Upper lobe of right lung (tissue), 1 donor: ENCODE measurements at places on chromosomes 2 and 18.

DNA sequence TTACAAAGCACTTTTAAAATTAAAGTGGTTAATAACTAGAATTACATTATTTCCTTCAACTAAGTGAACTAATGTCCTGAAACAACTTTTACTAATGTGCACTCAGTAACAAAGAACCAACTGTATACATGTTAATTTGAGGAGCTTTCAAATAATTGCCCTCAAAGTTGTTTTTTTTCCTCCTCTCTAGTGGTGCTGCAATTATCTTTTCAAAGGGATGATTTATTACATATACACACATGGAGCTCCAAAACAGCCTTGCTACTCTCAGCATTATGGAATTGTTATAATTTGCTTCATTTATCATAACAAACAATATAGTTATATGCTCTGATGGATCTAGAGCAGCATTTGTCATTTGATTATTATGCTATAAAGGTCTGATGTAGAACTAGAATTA lies 246.3 kb upstream of the RASGRP3 start:
- no peak for DNase-seq

DNA sequence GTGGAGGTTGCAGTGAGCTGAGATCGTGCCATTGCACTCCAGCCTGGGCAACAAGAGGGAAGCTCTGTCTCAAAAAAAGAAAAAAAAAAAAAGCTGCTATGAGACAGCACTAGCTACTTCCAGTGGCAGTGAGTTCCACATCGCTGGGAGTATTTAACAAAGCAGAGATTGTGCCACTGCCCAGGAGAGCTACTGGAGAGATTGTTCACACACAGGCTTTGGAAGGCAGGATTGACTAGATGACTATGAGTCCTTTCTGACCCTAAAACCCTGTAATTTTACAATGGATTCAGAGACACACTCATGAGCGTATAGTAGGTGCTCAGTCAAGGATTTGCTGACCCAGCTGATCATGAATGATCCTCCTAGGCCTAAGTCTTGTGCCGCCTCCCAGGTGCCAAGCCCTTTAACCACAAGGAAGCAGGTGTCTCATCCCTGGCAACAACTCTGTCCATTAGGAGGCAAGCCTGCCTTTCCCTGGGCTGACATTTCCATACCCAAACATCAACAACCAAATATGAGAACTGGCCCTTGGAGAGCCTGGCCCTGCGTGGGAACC lies 45.0 kb upstream of the ODC1 start:
- DNase-seq = no peak

DNA sequence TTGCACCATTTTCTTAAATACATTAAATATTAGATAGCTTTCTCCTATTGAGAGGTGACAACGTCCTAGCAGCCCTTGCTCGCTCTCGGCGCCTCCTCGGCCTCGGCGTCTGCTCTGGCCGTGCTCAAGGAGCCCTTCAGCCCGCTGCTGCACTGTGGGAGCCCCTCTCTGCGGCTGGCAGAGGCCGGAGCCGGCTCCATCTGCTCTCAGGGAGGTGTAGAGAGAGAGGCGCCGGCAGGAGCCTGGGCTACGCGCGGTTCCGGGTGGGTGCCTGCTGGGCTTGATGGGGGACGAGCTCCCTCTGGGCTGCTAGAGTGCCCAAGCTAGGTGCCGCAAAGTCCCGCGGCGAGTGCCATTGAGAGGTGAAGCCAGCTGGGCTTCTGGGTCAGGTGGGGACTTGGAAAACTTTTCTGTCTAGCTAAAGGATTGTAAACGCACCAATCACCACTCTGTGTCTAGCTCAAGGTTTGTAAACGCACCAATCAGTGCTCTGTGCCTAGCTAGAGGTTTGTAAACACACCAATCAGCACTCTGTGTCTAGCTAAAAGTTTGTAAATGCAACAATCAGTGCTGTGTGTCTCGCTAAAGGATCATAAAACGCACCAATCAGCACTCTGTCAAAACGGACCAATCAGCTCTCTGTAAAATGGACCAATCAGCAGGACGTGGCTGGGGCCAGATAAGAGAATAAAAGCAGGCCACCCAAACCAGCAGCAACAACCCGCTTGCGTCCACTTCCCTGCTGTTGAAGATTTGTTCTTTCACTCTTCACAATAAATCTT lies 3.1 kb downstream of the RPRD1A start:
- no peak for DNase-seq

GRCh38 chr2:240322231-240322955 lies 113.1 kb upstream of the GPC1 start:
- DNase-seq = no peak

GRCh38 chr18:76265497-76266235 lies 229.4 kb downstream of the ZNF516 start:
- DNase-seq = peak; percentile 76

GRCh38 chr2:163198007-163198406 lies 359.4 kb upstream of the KCNH7 start:
- DNase-seq = no peak

DNA sequence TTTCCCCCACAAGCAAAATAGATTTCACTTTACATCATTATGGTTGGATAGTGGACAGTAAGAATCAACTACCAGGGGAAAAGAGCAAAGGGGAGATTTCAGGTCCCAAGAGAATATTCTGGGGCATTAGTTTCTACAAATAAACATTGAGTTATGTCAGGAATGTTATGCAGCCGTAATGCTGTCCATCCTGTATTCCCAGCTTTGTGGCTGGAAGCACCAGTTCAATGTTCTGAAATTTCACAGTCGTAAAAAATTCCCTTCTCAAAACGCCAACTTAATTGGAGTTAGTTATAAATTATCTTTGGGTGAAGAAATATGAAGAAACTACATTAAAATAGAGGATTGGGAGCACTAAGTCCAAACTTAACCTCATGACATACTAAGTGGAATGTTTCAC lies 141.5 kb upstream of the FIGN start:
- DNase-seq = no peak

- no peak for DNase-seq
Measured at GRCh38 chr18:47558110-47558750, 306.8 kb upstream of the SKOR2 start.

DNA sequence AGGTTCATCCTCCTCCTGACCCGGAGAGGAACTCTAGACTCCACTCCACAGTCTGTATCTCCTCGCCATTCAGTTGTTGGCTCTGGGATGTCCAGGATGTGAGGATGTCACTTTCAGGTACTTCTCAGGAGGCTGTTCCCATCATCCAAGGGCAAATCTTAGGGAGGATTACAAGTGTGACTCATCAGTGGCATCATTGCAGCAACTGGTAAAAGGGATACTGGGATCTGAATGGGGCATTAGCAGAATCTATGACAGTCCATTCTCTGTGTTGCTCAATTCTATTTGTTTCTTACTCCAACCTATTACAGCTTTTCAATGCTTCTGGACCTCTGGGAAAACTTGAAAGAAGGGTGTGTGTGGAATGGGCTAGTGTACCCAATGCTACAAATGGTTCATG lies 81.5 kb upstream of the FN1 start:
- no peak for DNase-seq

- DNase-seq = no peak
Measured at GRCh38 chr2:43491065-43491639, 104.7 kb downstream of the THADA start.

GRCh38 chr2:159879051-159879604 lies 81.1 kb upstream of the CD302 start:
- no peak for DNase-seq

DNA sequence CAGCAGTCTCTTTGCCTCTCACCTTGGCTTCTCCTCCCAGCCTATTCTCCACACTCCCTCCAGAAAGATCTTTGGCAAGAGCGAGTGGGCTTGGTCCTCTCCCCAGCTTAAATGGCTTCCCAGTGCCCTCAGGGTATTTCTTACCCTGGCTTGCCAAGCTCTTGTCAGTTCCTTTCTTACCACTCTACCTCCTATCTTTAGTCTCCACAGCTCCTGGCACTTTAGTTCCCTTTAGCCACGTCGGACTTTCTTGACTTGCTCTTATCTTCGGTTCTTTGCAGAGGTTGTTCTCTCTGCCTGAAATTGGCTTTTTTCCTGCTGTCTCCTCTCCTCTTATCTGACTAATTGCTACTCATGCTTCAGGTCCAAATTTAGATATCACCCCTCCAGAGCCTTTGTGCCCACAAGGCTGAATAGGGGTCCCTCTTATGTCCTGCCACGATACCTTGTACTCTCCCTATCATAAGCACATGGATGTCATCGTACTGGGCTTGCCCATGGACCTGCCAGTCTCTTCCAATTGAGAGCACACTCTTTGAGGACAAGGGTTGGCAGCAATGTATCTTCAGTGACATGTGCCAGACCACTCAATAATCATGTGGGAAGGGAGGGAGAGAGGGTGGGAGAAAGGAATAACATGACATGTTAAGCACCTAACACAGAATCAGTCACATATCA lies 131.7 kb upstream of the CTAGE1 start:
- DNase-seq = no peak

- no peak for DNase-seq
Measured at GRCh38 chr2:164975891-164976290, 20.6 kb upstream of the SLC38A11 start.

DNA sequence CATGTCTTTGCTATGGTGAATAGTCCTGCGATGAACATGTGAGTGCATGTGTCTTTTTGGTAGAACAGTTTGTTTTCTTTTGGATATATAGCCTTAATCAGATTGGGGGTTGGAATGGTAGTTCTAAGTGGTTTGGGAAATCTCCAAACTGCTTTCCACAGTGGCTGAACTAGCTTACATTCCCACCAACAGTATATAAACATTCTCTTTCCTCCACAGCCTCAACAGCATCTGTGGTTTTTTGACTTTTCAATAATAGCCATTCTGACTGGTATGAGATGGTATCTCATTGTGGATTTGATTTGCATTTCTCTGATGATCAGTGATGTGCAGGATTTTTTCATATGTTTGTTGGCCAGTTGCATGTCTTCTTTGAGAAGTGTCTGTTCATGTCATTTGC lies 112.2 kb upstream of the SESTD1 start:
- DNase-seq = no peak

DNA sequence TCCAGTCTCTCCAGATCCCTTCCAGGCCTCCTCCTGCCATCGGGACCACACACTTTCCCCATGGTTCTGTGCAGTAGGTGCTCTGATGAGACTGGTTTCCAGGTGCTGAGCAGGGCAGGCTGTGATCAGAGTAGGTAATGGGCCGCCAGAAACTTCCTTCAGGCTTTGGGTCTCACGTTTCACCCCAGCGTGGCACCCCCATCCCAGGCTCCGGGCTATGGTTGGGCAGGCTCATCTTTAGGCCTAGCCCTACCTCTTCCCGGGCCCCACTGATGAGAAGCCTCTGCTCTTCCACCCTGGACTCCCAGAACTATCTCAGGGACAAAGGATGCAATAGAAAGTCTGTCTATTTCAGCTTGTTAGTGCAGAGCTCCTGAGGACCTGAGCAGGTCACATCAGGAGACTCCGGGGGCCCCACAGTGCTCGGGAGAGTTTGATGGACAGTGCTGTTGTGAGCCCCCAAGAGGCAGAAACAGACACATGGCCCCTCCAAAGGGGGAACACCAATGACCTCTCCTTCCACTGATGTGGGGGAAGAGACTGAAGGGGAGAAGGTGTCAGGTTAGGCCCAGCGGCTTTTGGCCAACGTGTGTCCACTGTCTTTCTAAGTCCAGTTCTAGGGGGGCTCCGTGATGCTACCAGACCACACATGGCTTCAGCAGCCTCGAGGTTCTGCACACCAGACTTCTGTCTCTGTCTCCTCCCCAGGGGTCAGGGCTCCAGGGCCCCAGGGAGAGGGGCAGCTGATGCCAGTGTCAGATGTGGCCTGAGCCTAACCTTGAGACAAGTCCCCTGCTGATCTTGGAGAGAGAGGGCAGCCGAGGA lies 5.8 kb upstream of the PROM2 start:
- DNase-seq = peak; percentile 38

DNA sequence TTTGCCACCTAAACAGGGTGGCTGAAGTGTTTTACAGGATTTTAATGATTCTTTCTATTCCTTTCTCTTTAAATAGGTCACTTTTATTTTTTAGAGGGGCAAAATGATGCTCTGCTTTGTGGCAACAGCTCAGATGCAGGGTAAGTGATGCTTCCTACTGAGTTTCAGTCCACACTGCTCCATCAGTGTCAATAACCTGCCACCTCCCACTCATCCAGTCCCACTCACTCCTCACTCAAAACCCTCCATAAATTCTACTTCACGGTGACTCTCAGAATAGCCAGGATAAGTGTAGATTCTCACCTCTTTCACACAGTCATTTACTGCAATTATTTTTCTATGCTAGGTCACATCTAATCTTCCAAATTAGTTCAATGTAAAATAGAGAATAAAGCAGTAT lies 72.7 kb downstream of the SCN2A start:
- DNase-seq = no peak

DNA sequence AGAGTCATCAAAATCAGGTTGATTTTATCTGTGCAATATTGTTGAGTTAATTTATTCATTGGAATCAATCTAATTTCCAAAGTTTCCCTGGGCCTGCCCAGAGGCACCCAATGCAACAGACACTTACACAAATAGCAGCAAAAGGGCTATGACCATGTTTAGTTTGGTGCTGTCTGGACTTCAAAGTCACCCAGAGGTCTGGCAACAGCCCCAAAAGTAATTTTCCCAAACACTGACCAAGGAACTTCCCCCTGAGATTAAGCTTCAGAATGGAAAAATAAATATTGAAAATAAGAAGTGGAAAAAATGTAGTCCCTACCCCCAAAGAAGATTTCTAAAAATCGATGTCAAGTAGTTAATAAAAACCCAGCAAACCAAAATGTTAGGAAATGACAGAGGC lies 70.9 kb upstream of the RNF152 start:
- no peak for DNase-seq

DNA sequence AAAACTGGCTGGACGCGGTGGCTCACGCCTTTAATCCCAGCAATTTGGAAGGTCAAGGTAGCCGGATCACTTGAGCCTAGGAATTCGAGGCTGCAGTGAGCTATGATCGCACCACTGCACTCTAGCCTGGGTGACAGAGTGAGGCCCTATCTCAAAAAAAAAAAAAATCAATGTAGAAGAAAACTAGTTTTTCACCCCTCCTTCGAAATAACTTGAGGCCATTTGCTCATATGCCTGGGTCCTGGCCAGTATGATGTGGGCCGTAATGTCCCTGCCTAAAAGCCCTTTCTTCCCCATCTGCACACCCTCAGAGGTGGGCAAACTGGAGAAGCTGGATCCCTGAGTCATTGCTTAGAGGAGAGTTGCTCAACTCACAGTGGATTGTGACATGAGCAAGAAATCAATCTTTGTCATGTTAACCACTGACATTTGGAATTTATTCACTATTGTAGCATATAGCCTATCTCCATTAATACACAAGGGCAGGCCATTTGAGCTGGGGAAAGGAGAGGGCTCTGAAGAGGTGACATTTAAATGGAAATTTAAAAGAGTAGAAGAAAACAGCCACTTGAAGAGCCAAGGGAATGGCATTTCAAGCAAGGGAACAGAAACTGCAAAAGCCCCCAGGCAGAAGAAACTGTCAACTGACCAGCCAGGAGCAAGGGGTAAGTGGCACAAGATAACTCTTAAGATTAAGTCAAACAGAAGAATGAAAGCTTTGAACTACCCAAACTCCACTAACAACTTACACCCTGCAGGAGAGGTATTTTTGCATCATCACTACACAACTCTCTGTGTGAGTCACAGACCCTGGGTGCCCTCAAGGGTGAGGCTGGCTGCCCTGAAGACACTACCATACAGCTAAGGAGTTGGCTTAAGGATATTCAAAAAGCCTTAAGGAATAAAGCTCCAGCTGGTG lies 7.6 kb upstream of the METTL21A start:
- no peak for DNase-seq

- no peak for DNase-seq
Measured at GRCh38 chr18:50469380-50469781, 90.5 kb upstream of the MAPK4 start.
